ENCODE measurements at places on chromosomes 13 and 19.

GRCh38 chr13:111956261-111957151 lies 110.4 kb upstream of the SOX1 start:
- no peak for DNase-seq
- no peaks in the 10 kb centered on the region for H3K36me3 ChIP-seq
- no peak overlapping the region for H3K27ac ChIP-seq
- H3K4me1 ChIP-seq: no peaks in the 10 kb centered on the region
- H3K4me3 ChIP-seq: no peak overlapping the region

DNA sequence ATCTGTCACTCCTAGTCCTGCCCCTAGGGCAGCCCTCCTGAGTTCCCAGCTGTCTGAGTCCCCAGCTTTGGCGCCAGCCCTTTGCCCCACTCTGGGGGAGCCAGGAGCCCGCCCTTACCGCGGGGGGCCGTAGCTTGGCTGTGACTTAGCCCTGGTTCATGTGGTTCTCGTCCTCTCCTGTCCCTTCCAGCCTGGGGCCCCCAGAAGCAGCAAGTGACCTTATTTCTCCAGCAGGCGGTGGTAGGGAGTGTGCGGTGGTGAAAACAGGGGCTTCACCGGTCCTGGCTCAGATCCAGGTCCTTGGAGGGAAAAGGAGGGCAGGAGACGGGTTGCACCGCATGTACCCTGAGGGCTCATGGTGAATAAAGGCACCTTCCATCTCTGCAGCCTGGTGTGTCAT lies 7.9 kb downstream of the GIPC3 start:
- no peaks in the 10 kb centered on the region for H3K36me3 ChIP-seq
- H3K27ac ChIP-seq: no peak overlapping the region
- H3K4me1 ChIP-seq: no peaks in the 10 kb centered on the region
- no peak overlapping the region for H3K4me3 ChIP-seq
- no peaks in the 10 kb centered on the region for H3K27me3 ChIP-seq
- no peak for DNase-seq

DNA sequence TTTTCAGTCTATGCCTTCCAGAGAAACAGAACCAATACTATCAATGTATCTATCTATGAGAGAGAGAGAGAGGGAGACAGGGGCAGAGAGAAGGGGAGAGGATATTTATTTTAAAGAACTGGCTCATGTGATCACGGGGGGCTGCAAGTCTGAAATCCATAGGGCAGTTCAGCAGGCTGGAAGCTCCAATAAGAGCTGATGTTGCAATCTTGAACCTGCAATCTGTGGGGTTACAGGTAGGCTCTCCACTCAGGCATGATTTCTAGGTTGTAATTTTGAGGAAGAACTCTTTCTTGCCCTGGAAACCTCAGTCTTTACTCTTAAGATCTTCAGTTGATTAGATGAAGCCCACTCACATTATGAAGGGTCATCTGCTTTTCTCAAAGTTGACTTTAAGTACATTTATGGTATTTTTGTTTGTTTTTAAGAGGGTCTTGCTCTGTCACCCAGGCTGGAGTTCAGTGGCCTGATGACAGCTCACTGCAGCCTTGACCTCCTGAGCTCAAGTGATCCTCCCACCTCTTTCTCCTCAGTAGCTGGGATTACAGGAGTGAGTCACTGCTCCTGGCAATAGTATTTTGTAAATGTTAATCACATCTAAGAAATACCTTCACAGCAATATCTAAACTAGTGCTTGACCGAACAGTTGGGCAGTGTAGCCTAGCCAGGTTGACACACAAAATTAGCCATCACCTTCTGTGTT lies 376.4 kb downstream of the FGF9 start:
- no peaks in the 10 kb centered on the region for H3K4me1 ChIP-seq
- no peak overlapping the region for H3K27ac ChIP-seq
- H3K36me3 ChIP-seq: no peaks in the 10 kb centered on the region
- DNase-seq: no peak
- no peak overlapping the region for H3K4me3 ChIP-seq
- no peaks in the 10 kb centered on the region for H3K27me3 ChIP-seq

GRCh38 chr19:50204811-50205675 lies 1.6 kb downstream of the MYH14 start:
- peak overlapping the region; percentile 77 for H3K4me3 ChIP-seq
- no peaks in the 10 kb centered on the region for H3K36me3 ChIP-seq
- H3K27me3 ChIP-seq: no peaks in the 10 kb centered on the region

All from PC-3 (cell line).